ENCODE measurements at places on chromosomes 6 and 20. TPM values are rescaled to one million over a fixed set of nuclear protein-coding genes. Genes with fewer than 3 reads are reported as not detected.

DNA sequence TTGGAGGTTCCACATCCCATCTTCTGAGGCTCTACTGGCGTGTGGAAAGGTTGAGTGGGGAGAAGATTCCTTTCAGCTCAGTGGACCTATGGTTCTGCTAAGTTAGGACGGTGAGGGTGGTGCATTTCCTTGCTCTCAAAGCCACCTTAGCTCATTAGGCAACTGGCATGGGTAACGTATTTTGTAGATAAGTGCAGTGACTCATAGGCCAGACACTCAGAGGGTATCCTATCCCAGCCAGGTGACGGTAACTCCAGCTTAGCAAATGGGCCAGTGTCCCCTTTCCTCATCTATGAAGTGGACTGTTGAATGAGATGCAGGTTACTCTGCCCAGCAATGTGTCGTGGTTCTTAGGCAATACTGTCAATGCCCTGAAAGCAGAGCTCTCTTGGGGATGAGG lies 3.7 kb downstream of the RPS6KA2 start:
- DNase-seq: no peak

DNA sequence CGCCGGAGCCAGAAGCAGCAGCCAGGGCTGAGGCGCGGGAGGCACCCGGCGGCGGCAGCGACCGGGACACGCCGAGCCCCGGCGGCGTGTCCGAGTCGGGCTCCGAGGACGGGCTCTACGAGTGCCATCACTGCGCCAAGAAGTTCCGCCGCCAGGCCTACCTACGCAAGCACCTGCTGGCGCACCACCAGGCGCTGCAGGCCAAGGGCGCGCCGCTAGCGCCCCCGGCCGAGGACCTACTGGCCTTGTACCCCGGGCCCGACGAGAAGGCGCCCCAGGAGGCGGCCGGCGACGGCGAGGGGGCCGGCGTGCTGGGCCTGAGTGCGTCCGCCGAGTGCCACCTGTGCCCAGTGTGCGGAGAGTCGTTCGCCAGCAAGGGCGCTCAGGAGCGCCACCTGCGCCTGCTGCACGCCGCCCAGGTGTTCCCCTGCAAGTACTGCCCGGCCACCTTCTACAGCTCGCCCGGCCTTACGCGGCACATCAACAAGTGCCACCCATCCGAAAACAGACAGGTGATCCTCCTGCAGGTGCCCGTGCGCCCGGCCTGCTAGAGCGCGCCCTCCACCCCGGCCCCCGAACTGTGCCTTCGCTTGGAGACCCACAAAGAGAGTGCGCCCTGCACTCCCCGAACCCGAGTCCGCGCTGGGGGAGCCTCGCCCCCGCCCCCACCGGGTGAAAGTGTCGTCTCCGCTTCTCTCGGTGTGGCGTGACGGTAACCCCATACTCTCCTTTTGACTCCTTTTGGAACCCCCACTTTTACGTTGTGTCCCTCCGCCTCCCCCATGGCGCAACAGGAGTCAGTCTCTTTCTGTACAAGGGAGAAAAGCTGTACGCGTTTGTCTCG lies 1.6 kb downstream of the INSM1 start:
- DNase-seq: no peak

DNA sequence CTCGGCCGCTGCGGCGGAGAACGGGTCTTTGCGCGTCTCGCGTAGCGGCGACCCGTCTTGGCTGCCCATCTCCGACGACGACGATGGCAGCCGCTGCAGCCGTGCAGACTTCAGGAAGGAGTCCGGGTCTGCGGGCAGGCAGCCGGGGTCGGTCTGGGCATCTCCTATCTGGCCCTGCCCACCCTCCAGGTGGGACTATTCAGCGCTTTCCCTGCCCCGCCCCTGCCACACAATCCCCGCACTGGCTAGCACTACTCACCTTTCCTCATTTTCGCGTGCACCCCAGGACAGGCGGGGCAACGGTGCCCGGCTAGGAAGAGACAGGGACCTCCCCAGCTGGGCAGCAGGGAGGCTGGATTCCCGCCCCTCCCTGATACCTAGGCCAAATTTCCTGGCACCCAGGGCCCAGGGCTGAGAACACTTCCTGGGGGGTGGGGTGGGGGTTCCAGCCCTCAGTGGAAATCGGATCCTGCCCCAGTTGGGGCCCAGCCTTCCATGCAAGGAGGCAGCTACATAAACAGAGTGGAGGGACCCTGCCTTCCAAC lies 9.2 kb downstream of the GGT7 start:
- DNase-seq: no peak

DNA sequence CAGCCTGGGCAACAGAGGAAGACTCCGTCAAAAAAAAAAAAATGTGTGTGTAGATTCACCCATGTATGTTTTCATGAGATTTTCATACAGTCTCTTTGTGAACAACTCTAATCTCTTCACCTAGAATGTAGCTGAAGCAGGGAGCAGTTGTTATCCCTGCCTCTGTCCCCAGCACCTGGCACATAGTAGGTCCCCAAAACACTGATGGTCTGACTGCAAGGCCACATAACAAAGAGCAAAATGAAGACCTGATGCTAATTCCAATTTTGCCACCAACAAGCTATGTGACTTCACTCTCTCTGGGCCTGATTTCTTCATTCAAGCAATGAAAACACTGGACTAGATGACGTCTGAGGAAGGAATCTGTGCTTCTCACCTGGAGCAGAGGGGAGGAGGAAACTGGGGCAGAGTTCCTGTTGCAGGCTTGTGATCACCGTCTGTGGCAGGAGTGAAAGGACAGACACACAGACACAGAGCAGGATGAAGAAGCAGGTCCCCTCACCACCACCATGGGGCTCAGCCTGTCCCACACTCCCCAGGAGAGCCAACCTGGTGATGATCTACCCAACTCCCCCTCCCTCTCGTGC lies 4.6 kb downstream of the SLC44A4 start:
- no peak for DNase-seq

DNA sequence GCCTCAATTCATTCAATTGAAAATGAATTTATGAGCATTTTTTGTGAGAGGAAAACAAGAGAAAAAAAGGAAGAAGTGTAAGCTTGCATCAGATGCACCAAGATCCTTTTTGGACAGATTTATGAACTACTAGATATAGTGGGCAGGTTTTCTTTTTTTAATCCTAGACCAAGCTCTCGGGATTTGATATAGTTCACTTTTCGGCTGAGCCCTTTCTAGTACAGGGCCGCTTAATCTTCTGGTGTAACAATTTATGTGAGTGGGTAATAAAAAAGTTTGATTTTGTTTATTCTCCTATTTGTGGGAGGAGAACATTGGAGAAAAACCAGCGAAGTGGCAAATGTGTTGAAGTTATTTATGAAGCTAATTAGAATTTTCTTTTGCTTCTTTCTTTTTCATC lies 538.0 kb downstream of the UTRN start:
- DNase-seq: no peak

ELOVL4 gene
- 1.4 TPM for total RNA-seq

DNA sequence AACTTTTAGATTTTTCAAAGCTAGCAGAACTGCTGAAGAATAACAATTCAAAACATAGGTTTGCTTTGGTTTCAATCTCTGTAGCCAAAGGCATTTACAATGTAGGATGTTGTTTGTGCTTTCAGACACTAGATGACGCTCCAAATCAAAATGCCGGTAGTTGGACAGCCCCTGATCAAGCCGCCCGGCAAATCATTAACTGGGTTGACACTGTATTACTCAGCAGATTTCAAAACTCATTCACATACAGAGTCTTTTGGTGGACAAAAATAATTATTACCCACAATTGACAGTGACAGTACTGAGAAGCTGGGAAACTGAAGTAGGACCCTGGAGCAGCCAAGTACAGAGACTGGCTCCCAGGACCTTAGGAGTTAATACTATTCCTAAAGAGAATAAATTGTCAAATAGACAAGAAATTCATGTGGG lies 21.3 kb upstream of the HFE start:
- peak; percentile 74 for DNase-seq

SLC17A2 gene
- total RNA-seq: not detected

GRCh38 chr6:47674673-47675072 lies 23.7 kb upstream of the ADGRF4 start:
- DNase-seq: peak; percentile 51

ADGRG6 gene
- 145 TPM for total RNA-seq

DNA sequence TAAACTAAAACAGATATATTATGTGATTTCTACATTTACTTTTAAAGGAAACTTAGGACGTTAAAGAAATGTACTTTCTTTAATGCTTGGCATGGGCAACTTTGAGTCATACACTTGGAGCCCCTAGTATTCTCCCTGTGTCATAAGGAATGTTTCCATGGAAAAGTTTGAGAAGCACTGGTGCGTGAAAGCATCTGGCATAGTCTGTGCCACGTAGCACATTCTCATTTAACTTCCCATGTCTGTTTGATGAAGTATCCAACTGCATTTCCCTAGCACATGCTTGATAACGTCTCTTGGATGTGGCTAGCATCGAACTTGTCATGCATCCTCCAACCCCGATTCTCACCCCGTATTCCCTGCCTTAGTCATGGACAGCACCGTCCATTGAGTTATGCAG lies 172.0 kb downstream of the TBC1D7 start:
- DNase-seq: no peak

CALHM5 gene
- 1.7 TPM for total RNA-seq

GRCh38 chr6:94414041-94414440 lies 994.7 kb upstream of the EPHA7 start:
- DNase-seq: no peak

GRCh38 chr20:24257171-24257570 lies 212.3 kb upstream of the SYNDIG1 start:
- DNase-seq: no peak

- DNase-seq: no peak
Measured at GRCh38 chr6:128256095-128256494, 264.3 kb downstream of the PTPRK start.

DNA sequence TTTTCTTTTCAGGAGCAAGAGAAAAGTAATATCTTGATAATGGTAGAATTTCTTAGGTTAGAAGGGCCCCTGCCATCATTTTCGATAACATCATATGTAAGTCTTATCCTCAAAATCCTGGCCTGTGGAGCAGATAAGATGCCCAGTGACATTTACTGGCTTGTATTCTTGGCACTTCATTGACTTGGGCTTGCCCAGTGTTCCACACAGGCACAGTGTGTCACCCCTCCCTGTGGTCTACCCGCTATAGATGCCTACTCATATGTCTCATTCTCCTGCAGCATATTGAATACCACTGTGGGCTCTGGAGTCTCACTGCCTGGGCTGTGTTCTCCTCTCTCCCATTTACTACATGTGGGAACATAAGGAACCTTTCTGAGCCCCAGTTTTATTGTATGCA lies 105.0 kb downstream of the GRM1 start:
- DNase-seq: no peak

DNA sequence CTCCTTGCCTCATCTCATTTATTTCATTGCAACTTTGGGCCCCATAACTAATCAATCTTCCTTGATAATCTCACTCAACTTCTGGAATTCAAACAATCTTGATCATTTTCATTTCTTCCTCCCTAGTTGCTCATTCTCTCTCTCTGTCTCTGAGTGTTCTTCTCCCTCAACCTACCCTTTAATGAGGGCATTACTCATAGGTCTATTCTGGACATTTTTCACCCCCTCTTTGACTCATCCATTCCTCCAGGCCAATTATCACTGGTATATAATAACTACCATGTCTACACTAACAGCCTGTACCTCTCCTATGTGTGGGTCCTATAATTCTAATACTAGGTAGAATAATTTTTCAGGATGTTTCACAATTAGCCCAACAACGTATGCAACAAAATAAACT lies 78.8 kb downstream of the COL21A1 start:
- DNase-seq: no peak

DNPH1 gene
- 42.8 TPM for total RNA-seq

DNA sequence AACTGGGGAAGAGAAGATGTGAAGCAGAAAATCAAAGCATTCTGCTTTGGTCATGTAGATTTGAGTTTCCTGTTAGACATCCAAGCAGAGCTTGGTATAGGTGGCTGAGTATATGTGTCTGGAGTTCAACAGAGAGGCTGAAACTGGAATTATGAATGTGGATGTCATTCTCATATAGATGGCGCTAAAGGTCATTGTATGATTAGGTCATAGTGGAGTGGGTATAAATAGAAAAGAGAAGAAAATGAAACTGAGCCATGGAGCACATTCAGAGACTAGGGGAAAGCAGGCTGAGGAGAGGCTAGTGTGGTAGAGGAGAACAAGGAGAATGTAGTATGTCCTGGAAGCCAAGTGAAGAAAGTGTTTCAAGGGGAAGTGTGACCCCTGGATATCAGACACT lies 295.6 kb upstream of the PLN start:
- no peak for DNase-seq

MEP1A gene
- total RNA-seq: not detected

CYP39A1 gene
- 3.5 TPM for total RNA-seq

GRCh38 chr6:158021376-158021775 lies 39.7 kb downstream of the SYNJ2 start:
- no peak for DNase-seq

- DNase-seq: no peak
Measured at GRCh38 chr6:12903246-12903645, 186.7 kb downstream of the PHACTR1 start.
